ENCODE measurements at places on chromosomes 3 and 15.

DNA sequence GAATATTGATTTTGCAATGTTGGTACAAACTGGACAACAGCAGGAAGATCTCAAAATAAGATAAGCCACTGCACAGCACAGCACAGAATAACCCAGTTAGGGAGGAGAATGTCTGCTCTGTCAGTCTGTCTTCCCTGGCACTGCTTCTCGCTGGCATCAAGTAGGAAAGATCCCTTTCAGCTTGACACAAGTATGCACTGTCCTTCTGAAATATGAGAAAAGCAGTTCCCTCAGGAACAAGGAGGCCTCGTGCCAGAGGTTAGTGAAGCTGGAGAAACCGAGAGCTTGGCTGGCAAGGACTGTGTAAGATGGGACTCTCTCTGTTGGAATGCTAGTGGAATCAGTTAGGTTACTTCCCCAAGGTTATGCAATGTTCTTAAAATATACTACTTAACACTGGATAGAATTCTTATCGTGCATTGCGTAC lies 59.1 kb downstream of the FMN1 start:
- no peak for DNase-seq

GRCh38 chr3:106029954-106030626 lies 161.3 kb upstream of the CBLB start:
- no peak for DNase-seq

DNA sequence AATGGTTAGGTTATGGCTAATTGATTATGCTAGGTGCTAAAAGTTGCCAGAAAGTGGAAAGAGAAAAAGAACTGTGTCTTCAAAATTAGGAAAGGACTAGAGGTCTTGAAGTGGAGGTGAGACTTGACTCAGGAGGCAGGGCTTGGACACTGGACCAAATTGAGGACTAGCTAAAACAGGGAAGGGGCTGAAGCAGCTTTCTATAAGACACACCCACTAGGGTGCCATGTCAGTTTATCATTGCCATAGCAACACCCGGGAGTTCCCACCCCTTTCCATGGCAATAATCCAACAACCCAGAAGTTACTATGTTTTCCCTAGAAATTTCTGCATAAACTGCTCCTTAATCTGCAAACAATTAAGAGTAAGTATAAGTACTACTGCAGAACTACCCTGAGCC lies 42.9 kb upstream of the MITF start:
- no peak for DNase-seq

DNA sequence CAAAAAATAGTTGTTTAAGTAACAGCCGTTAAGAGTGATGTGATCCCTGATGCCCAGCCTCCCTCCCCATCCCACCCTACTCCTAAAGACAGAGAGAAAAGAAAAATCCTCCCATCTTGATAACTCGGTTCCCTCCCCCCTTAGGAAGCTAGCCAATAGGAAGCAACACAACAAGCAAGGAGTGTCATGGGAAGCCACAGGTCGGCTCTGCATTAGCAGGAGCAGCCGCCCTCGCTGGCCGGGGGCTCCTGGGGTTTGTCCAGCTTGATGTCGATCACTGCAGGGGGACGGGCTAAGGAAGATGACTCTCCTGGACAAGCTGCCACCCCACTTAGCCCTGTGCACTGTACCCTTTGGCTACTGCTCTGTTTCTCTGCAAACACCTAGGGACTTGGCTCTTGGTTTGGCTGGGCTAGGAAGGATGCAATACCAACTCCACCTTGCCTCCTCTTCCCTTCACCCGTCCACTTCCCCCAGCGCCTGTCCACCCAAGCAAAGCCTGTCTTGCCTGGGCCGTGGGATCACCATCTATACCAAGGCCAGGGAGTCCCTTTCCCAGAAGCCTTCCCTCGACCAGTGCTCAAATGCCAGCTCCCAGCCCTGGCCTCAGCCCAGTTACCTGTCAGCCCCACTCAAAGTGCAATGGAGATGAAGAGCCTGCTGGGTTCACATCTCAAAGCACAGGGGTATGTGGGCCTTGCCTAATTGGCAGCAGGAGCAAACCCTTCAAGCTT lies 23.1 kb downstream of the SRPRB start:
- no peak for DNase-seq

- DNase-seq = no peak
These were observed 21.1 kb upstream of the GBE1 start for GRCh38 chr3:81782585-81782984.

- no peak for DNase-seq
These were observed 22.6 kb upstream of the BSN start for GRCh38 chr3:49531715-49532114.

DNA sequence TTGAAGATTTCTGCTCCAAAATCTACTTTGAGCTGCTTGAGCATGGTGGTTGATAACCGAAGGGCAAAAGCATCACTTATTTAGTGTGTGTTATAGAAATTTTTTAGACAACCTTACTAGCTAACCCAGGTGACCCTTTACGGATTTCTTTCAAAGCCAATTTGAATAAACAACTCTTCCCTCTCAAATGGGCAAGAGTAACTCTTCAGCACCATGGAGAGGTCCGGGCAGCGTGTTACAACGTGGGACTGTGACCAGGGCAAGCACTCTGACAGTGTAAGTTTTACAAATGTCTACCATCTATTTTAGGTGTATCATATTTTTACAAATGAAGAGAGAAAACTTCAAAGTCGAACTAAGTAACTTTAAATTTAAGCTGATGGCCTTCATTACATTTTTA lies 471.8 kb downstream of the MFSD1 start:
- no peak for DNase-seq

GRCh38 chr3:127685708-127686511 lies 13.2 kb downstream of the ABTB1 start:
- DNase-seq = no peak

DNA sequence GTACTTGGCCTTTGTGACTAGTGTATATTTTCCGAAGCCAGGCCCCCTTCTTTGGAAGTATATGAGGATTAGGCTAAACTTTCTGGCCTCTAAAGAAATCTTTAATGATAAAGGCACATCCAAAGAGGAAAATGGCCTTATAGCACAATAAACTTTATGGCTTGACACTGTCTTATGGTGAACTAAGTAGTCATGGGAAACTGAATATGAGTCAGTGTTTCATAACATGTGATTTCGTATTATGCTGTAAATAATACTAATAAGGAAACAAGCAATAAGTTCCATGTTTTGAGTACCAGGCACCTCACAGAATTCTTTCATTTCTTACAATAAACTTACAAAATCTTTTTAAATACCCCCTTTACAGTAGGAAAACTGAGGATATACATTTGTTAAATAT lies 8.2 kb downstream of the ZPLD1 start:
- DNase-seq = no peak
